OCI-M1 (cell line): ENCODE measurements at places on chromosomes 5 and 9.

- peak; percentile 91 for DNase-seq
These were observed 56.9 kb upstream of the ALDH1A1 start for GRCh38 chr9:73009649-73010288.

DNA sequence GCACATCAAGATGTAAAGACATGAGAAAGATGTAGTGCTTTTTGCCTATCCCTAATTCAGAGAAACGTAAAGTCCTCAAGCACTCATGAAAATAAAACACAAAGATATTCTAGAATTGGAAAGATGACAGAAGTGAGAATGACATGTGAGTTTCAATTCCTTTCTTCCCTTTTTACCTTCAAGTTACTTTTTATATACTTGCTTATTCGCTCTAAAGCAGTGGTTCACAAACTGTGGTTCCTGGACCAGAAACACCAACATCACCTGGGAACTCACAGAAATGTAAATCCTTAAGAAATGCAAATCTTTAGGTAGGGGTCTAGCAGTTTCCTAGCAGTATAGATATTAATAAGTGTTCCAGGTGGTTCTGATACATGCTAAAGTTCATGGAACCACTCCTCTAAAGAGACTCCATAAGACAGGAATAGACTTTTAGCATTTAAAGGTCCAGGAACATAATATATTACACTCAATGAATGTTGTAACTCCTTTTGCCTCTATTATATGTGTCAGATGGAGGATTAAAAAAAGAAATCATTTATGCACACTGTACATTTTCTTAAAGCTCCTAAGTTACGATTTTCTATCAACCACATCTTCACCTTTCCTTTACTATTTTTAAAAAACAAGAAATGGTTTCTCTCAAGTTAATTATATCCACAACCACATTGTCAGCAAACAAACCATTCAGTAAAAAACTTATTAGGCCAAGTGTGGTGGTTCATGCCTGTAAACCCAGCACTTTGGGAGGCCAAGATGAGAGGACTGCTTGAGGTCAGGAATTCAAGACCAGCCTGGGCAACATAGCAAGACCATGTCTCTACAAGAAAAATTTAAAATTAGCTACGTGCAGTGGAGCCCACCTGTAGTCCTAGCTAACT lies 39.9 kb downstream of the ERP44 start:
- DNase-seq = no peak

- DNase-seq = peak; percentile 2
These were observed 55.8 kb upstream of the ACTBL2 start for GRCh38 chr5:57538341-57538955.

GRCh38 chr5:160354666-160355065 lies 15.8 kb downstream of the C1QTNF2 start:
- no peak for DNase-seq

- DNase-seq = no peak
These were observed 10.2 kb downstream of the FOCAD start for GRCh38 chr9:20694248-20694647.

DNA sequence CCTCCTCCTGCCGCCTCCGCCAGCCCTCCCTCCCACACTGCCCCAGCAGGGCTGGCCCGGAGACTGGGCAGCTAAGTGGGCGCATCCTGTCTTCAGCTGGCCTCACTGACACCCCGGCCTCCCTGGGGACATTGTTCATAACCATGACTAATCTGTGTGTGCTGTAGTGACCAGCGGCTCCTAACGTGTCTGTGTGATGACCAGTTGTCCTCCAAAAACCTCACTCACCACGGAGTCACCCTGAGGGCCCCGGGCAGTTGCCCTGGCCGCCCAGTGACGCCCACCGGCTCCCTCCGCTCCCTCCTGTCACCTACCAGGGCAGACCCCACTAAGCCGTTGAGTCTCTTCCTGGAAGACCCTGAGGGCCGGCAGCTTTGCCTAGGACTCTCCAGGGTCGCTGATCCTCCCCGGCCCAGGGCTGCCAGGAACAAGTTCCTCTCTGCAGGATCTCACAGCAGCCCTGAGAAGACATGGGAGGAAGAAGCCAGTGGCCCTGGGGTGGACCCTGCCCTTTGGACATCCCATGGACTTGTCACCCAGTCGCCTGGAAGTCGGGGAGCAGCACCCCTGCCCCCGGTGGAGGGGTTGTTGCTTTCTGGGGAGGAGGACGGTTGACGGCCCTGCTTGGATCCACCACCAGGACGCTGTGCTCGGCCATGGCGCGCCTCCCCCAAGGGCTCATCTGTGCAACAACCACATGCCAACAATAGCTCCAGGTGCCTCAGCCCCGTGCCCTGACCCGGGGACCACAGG lies 110.2 kb upstream of the LMX1B start:
- no peak for DNase-seq

DNA sequence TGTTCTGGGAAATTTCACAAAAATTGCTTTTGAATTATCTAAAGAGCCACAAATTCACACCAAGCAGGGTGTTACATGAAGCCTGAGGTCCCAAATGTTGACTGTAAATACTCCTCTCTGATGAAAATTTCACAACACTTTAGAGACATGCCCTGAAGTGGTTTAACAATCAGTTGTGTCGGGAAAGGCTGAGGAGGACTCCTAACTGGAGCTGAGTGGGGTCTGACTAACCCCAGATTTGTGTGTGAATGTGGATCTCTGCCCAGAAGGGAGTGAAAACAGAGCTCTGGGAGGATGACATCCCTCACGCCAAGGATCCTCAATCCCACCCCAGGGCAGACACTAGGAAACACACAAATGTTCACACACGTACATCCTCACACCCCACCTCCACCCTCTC lies 31.1 kb upstream of the GRXCR2 start:
- DNase-seq = no peak

DNA sequence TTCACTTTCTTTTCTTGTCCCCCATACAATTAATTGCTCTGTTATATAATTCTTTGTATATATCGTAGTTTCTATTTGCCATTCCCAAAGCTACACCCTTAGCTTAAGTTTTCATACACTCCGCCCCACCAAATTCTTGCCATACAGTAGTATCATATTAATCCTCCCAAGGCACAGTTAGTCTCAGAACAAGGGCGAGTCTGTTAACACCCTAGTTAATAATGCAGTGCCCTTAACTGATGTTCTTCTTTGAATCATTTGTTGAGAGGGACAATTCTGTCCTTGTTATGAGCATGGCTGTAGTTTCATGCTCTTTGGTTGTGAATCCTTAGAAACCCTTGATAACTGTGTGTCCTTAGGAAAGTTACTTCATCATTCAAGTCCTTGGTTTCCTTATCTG lies 206.2 kb downstream of the CFAP90 start:
- no peak for DNase-seq

- DNase-seq = no peak
These were observed 126.3 kb upstream of the ELL2 start for GRCh38 chr5:96087939-96088338.
